ENCODE measurements at places on chromosomes 4 and X.

- no peak for DNase-seq
Observed at GRCh38 chr4:114827651-114828050, 229.0 kb downstream of the UGT8 start.

DNA sequence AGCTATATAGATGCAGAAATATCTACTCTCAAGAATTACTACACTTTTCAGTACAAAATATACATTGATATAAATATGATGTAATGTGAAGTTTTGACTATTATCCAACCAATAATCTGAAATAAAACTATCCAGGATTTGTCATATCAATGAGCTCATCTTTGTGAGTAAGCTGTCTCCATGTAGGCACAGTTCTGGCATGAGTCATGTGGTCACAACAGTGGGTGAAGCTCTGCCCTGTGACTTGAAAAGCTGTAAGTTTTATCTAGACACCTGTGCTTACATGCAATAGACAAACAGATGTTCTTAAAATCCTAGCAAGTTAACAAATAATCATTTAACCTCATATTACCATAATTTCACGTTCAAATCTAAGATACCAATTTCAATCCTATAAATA, 192.7 kb downstream of the GABRG1 start:
- DNase-seq = no peak

- DNase-seq = no peak
Observed at GRCh38 chr4:124163401-124163800, 549.1 kb downstream of the ANKRD50 start.

- DNase-seq = no peak
Observed at GRCh38 chr4:6582889-6583490, 8.0 kb downstream of the MAN2B2 start.

DNA sequence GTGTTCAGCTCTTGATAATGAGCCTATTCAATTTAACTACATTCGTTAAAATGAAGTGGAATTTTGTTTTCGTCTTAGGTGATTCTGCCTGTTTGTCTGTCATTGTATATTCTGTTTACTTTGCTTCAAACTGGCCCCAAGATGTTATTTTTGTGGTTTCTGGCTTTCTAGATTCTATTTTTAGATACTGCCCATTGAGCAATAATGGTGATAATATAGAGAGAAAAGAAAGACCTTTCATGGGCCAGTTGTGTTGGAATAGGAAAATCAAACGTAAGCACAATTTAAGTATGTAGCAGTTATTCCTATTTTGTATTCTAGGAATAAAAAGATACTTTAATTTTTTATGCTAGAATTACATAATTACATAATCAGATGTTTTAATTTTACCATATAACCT, 4.0 kb downstream of the CDKN2AIP start:
- DNase-seq = no peak
